ENCODE measurements at places on chromosomes 1 and 21.

DNA sequence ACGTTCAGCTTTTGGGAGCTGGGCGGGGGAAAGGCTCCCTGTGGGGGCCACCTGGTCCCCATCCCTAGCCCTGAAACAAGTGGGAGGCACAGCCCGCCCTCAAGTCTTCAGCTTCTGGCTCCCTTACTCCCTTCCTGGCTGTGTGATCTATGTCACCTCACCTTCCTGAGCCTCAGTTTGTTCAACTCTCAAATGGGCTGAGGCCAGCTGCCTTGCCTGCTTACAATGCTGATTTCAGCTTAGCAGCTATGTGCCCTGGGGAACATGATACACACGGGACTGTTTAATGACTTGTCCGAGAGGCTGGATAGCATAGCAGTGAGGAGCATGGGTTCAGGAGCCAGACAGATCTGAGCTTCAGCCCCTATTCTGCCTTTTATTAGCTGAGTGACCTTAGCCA is 19.3 kb downstream of the GRHL3 start:
- no peak for DNase-seq

GRCh38 chr1:202184750-202185460 is 8.7 kb upstream of the LGR6 start:
- DNase-seq, result peak; percentile 59

DNA sequence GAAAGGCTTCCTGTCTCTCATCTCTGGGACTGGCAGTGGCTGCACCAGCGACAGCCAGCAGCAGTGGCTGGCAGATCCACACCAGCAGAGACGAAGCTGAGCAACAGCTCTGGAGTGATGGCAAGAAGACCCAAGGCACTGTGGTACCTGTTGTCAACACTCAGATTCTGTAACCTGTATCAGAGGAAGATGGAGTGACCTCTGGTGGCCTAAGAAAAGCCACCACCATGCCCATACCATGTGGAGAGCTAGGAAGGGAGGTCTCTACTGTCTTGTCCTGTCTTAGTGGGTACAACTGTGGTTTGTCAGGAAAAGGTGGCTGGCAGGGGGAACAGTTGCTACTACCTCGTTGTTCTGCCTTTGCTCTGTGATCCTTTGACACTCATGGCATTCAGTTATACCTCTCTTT is 22.5 kb upstream of the RHBDL2 start:
- no peak for DNase-seq

DNA sequence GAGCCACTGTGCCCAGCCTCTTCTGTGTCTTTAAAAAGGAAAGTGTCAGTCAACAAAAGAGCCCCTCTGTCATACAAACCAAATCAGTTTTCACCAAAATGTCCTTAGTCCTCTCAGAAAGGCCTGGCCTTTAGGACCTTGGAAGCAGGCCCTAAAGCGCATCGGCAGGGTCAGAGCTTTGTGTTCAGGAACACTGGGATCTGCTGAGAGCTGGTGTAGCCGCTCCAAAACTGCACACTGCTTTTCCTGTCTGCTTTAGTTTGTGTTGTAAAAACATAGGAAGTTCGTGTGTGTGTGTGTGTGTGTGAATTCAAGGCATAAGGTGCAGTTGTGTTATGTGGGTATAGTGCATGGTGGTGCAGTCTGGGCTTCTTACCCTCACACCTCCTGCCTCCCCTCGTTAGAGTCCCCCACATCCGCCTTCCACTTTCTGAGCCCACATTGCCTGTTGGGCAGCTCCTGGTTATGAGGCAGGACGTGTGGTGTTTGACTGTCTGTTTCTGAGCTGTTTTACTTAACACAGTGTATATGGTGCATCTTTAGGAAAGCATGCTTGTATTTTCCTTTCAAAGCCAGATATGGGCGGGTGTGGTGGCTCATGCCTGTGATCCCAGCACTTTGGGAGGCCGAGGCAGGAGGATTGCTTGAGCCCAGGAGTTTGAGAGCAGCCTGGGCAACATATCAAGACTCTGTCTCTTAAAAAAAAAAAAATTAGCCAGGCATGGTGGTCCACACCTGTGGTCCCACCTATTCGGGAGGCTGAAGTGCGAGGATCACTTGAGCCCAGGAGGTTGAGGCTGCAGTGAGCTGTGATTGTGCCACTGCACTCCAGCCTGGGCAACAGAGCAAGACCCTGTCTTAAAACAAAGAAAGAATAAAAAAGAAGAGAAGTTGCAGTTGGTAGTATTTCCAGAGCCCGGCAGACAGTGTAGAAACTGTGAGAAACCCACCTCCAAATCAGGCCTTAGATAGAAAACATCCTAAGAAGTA is 12.4 kb downstream of the IBA57 start:
- DNase-seq, result no peak

- no peak for DNase-seq
Observed at GRCh38 chr1:230208619-230209261, 141.7 kb downstream of the GALNT2 start.

- no peak for DNase-seq
Observed at GRCh38 chr1:99348397-99349132, 84.3 kb downstream of the PLPPR4 start.

- DNase-seq, result no peak
Observed at GRCh38 chr1:115829023-115829674, 11.8 kb downstream of the NHLH2 start.

GRCh38 chr21:42037516-42037915 is 27.4 kb upstream of the ZBTB21 start:
- DNase-seq, result no peak

GRCh38 chr1:1426496-1427105 is 5.5 kb upstream of the ANKRD65 start:
- DNase-seq, result no peak

DNA sequence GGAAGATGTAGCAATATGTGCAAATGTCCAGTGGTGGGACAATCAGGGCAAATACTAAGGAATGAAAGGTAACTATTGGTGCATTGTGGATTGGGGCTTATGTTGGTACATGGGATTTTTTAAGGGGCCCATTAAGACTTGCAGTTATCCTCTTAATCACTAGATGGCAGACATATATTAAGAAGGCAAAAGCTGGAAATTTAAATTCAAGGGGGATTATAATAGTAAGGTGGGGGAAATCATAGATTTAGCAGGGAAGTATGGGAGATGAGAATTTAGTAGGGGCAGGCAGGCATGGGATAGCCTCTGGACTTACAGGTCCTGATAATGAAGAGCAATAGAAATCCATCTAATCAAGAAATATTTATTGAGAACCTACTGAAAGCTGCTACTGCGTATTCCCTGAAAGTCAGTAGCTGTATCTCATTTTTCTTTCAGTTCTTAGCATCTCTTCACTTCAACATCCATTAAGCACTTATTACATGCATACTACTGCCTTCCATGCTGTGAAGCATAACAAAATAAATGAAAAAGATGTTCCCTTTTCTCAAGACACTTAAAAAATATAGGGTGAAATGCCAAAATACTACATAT is 251.8 kb downstream of the CRB1 start:
- DNase-seq, result no peak
